ENCODE measurements at places on chromosomes 12 and 14.

DNA sequence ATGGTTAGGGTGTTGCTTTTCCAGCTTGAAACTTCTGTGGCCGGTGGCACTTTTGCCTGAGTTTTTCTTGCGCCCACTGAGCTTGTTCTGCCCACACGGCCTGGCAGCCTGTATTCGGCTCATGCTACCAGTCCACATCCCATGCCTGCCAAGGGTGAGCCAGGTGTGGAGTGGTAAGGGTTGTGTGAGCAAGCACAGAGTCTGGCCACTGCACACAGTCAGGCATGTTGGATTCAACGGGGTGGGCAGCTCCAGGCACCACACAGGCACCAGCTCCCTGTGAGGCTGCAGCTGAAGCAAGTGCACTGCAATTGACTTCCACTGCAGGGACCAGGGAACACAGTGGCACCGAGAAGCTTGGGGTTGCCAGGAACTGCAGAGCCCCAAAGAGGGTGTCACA is 18.8 kb upstream of the NTS start:
- no peak for DNase-seq

- DNase-seq: no peak
Measured at GRCh38 chr12:66453844-66454243, 151.6 kb downstream of the HELB start.

DNA sequence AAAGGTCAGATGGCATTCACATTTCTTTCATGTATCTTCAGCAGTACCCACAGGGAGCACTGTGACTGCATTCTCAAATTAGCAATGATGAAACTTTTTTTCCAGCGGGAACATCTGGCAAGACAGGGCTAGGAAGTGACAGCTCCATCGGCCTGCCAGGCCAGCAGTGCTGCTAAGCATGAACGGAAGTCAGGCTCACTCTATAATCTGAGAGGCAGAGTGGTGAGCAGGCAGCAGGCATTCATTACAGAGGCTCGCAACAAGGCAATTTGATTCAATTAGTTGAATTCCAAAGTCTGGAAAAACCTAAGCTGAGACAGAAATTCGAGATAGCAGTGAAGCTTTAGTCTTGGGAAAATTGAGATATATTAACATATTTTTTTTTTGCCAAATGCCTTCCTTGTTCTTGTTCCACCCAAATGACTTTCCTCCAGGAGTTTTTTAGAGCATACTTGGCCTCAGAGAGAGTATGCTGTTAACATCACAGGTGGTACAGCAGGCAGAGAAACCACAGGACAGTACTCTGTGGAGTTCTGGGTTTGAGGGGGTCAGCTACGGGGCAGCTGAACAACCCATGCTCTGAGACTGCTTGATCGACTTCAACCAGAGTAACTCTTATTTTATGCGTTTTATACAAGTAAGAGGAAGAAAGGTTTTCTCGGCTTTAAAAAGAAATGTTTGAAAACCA is 414.9 kb downstream of the APAF1 start:
- DNase-seq: no peak

DNA sequence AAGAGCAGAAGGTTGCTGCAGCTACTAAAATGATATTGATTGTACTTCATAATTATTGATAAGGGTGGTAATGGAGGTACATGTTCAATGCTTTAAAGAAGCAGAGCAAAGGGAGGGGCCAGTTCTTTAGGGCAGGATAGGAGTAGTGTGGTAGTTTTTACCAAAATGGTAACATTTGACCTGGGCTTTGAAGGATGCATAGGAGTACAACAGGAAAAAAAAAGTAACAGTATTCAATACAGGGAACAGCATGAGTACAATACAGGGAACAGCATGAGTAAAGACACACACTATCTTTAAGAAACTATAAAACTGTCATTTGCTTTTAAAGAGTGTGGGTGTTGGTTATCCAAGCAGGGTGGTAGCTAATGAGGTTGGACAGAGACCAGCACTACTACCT is 215.0 kb upstream of the CRY1 start:
- DNase-seq: no peak

DNA sequence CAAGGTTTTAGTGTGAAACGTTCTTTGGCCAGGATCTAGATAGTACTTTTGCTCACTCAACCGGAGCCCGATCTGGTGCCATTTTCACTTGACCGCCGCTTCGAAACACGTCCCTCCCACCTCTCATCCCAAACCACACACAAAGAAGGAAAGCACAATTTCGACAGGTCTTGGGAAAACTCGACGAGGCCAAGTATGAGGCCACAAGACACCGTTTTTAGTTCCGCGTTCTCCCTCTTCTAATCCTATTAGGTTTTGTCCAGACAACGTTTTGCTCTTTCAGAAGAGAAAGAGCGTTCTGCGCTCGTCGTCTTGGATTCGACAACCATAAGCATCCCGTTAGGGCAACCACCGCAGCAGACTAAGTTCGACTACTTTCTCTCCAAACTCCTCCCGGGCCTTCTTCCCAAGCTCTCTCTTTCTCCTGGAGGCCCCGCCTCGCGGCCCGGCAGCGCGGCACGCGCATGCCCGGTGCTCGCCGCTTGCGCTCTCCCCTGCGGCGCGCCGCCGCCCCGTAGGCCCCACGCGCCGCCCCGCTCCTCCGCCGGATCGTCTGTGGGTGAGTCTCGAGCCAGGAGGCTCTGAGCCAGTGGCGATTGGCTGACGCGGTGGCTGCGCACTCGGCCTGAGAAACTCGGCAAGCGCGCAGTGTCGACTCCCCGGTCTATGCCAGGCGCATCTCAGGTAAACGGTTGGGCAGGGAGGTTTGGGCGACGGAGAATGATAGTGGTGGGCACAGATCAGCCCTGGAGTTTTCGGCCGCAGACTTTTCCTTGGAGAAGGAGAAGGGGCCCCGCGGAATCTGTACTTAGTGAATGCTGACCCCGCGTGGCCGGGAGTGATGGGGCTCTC is at the start of gene MIPOL1:
MIPOL1 (plus strand) TSS at position 517 of the 852 bp plus-strand sequence. CDS start 49,952 bp downstream, outside the sequence.
- DNase-seq: peak; percentile 77

DNA sequence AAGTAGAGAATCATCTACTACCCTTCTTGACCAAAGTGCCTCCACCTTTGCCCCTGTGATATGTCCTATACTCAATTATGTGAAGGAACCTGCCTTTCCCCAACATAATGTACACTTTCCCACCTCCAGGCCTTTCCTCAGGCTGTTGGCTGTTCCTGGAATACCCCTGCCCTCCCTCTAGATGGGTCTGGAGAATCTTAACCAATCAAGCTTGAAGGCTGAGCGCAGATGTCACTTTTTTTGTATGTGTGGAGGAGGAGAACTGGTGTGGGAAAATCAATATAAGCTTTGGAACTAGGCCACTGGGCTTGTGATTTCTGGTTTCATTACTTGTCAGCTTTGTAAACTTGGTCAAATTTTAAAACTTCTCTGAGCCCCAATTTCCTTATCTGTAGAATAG is 4.7 kb downstream of the BMAL2 start:
- DNase-seq: no peak

GRCh38 chr14:51630987-51631386 is 20.7 kb upstream of the FRMD6 start:
- DNase-seq: no peak

DNA sequence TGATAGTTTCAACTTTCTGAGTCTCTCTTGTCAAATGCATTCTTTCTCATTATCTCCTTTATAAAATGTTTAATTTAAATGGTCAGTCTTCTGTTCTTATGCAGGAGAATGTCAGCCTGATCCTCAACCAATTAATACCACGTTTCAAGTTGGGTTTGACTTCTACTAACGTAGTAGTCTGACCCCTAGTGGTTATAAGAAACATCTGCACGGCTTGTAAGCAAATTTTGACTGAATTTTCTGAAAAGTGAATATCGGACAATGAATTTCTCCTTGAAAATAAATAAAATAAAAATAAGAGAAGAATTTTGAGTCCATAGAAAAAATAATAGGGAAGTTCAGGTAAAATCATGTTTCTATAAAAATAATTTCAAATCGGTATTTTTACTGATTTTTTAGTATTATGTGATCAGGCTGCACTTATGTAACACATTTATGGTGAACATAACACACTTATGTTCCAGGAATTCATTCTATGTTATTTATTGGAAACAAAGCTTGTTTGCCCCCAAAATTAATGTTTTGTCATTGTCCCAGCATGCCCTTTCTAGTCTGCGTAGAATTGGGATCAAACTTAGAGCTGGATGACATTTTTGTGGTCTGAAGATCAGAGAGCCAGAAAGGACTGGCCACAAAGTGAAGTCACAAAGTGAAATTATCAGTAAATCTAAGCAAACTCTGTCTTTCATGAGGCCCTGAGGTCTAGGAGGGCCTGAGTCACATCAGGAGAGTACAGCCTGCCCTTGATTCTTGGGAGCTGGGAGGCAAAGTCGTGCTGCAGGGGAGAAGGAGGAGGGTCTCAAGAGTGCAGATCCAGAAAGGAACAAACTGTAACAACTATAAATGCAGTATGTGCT is 101.2 kb upstream of the STXBP6 start:
- DNase-seq: peak; percentile 42

DNA sequence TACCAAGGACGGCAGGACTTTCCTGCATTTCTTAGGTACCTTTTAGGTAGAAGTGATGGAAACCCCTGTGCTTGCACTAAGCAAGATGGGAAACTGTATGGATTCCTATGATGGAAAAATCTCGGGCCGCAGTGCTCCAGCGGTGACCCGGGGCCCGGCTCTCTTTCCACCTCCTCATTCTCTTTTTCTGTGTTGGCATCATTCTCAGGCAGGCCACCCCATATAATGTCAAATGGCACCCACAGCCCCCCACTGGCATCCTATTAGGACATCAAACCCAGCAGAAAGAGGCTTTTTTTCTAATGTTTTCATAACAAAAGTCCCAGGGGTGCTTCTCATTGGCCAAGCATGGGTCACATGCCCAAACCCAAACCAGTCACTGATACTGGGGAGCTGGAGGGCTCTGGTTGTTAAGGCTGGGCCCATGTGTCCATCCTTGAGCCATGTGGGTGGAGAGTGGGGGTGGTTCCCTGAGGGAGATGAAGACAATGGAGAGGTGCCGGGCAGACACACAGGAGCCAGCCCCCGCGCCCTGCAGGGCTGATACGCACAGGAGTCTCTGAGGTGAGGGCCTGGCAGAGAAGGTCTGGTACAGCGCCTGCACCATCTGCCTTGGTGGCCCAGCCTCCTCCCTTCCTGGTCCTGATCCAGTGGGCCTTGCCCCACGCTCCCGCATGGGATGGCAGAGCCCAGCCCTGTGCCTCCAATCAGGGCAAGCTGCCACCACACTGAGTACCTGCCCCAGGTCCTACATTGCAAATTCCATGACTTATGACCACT is 142.1 kb downstream of the CALM1 start:
- DNase-seq: no peak

DNA sequence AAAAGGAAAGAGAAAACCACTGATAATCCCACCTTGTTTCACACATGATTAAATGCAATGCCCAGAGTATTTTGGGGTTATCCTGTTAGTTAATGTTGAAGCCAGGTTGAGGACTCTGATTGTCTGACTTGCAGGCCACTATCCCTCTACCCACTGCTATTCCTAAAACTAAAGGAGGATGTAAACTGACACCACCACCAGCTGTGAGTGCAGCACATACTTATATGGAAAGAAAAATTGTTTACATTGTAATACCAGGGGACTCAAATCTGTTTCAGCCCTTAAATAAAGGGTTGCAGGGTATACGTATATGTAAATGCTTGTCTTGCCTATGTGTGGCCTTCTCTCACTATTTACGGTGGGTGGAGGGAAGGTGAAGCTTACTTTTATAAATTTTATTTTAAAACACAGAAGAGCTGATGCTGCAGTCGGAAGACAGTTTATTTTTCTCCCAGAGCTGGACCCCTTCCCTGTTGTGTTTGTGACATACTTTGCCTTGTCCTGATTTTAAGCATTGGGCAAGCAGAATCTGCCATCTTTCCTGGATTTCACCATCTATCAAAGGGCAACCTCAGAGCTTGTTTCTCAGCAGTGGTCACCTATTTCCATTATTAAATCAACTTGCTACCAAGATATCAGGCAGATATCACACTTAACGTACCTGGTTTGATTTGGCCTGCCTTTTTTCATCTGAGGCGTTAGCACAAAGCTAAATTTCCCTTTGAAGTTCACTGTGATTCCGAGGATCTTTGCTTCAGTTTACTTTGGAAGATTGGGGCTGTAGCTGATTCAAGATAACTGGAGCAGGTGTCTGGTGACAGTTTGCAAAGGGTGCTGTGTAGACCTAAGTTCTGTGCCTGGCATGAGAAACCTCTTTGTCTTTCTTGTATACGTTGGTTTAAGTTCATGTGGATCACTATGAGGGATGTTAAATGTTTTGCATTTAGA is 25.2 kb downstream of the DAAM1 start:
- DNase-seq: no peak

DNA sequence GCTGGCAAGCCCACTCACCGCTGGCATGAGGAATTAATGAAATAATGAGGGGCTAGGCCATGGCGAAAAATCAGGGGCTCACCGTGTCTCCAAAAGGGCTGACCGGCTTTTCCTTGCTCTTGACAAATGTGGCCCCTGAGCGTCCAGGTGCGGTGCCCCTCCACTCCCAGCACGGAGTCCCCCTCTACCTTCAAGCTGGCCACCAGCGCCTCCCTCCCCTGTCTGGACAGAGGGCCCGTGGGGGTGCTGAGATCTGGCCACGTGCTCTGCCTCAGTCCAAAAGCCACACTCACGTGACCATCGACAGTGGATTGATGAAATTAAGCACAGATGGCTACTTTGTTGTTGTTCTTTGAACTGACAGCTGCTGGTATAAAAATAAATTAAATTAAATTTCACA is 78.8 kb upstream of the BCL11B start:
- no peak for DNase-seq

GRCh38 chr14:75119056-75119455 is 7.8 kb downstream of the NEK9 start:
- DNase-seq: no peak

GRCh38 chr14:54686219-54686870 is 119.4 kb downstream of the SAMD4A start:
- DNase-seq: no peak

DNA sequence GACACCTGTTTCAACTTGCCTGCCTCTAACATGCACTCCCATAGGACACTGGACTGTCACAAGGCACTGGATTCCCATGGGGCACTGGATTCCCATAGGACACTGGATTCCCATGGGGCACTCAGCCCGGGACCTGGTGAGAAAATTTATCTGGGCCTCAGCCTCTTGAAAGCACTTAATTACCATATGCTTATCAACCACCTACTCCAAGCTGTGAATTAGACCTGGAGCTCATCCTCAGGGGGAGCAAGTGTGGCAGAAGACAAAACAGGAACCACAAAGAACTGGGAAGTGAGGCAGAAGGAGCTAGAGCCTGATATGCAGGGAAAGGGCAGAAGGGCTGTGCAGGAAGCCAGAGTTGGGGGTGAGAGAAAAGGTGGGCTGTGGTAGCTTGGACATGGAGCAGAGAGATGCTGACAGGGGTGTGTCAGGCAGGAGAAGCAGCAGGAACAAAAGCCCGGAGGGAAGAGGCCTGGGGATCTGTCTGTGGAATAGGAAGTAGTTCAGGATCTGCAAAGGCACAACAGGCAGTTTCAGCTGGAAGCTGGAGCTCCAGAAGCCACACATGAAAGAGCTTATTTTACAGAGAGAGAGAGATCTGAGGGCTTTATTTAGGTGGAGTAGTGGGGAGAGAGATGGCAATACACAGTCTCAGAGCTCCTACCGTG is 3.1 kb downstream of the KRT82 start:
- DNase-seq: no peak

DNA sequence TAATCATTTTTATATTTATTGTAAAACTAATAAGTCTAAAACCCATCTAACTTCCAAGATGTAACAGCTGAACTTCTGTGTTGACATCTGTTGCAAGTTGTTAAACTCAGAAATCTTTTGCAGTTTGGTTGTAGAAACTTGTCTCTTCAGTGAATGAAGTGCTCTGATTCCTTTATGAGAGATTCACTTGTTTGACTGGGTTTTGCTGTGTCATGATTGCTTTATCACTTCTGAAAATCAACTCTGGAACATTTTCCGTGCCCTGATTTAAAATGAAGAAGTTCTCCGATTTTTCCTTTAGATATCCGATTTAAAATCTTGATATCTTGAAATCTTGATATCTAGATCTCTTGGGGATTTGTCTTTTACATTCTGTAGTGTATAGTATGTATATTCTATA is 65.1 kb downstream of the DIP2B start:
- DNase-seq: no peak

Data from frontal cortex (tissue), 4 donors.